NCI-H1105 (cell line): ENCODE measurements at places on chromosomes 11 and 22.
A peak's percentile ranks its signal among the peaks of the same experiment; 100 is the strongest.

GRCh38 chr11:34685864-34686263 lies 65.0 kb downstream of the EHF start:
- DNase-seq, result no peak

GRCh38 chr11:43920598-43921419 lies 21.6 kb upstream of the C11orf96 start:
- DNase-seq, result no peak

DNA sequence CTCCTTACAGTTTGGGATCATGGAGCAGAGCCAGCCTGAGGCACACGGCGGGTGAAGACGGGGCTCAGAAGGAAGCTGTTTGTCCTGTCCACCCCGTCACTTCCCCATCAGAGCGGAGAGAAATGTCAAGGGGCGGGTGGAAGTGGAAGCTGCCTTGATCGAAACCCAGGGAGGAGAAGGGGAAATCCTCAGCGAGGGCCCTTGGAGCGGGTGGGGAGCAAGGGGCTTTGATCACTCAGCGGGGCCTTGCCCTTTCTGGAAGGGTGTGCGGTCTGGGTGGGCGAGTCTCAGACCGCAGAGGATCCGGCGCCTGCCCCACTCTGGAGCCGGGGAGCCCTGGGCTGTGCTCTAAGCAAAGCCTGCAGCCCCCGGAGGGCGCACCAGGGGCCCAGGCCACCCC lies 320.4 kb downstream of the NTM start:
- no peak for DNase-seq

DNA sequence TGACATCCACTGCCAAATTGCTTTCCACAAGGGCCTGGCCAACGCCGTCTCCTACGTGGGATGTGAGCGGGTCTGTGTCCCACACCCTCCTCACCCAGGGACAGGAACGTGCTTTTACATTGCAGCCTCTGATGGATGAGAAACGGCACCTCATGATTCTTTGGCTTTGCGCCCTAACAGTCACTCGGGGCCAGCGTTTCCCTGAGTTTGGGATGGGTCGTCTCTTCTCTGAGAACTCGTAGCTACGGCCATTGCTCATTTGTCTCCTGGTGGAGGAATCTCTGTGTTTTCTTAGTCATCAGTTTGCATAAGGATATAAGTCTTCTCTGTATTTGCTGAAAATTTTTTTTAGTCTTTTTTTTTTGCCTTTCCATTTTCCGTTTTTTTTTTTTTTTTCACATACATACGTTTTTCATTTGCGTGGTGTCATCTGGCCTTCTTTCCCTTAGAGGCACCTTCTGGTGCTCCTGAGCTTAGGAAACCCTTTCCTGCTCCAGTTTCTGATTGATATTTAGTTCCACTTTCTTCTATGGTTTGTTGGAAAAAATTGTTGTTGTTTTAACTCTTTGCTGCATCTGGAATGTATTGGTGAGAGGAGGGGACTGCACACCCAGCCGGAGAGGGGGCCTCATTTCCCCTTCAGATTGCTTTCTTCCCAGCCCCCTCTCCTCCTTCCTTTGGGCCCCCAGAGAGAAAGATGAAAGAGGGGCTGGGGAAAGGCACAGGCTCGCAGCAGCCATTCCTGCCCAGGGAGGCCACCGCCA lies 12.0 kb downstream of the TNNT3 start:
- DNase-seq, result no peak

DNA sequence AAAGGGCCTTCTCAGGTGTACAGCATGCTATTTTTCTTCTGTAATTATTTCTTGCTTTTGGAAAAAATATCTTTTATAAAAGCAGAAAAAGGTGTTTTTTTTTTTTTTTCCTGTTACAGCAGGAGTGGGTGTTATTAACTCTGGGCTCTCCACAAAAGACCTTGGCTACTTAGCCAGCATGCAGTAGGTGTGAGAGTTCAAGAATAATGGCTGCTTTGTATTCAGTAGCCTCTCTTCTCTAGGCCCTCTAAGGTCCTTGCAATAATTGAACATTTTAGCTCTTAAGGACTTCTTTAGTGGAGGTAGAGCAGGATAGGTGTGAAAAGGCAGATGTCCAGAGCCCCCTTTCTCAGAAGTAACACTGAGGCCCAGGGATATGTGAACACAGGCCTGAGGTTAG lies 3.4 kb downstream of the ELF5 start:
- DNase-seq, result no peak

DNA sequence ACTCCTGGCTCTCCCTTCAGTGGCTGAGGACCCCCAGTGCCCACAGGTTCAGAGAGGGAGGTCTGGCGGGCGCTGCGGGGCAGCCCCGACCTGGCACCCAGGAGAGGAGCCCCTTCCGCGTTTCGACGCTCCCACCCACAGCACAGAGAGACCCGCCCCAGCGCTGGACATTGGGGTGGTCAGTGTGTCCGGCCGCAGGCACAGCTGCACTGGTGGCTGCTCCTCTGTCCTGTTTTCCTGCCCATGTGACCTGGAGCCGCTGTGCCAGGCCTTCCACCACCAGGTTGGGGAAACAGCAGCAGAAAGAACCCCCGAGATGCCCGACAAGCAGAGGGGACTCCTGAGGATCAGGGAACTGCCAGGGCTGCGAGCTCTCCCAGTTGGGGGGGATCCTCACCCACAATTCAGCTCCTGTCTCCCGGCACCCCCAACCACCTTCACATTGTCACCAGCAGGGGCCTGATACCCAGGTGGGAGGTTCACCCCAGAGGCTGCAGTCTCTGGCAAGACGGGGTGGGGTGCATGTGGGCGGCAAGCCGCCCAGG lies 13.6 kb downstream of the KRTAP5-5 start:
- no peak for DNase-seq

DNA sequence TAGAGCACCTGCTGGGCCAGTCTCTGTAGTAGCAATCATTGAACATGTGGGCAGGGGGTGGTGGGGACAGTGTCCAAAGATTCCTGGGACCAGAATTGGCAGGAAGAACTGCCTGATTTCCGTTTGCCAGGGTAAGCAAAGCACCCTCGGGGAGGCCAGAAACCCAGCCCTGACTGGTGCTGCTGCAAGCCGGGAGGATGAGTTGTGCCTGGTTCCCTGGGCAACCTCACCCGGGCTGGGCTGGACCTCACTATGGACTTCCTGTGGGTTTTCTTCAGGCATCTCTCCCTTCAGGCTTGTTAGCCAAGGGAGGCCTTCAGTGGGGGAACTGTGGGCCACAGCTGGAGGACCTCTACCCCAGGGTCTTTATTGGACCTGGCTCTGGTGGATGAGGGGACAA lies 8.0 kb upstream of the POU2F3 start:
- DNase-seq, result no peak

- no peak for DNase-seq
Observed at GRCh38 chr11:120778685-120779490, 245.0 kb upstream of the TBCEL start.

- no peak for DNase-seq
Observed at GRCh38 chr11:109970516-109971183, 122.5 kb upstream of the ZC3H12C start.

DNA sequence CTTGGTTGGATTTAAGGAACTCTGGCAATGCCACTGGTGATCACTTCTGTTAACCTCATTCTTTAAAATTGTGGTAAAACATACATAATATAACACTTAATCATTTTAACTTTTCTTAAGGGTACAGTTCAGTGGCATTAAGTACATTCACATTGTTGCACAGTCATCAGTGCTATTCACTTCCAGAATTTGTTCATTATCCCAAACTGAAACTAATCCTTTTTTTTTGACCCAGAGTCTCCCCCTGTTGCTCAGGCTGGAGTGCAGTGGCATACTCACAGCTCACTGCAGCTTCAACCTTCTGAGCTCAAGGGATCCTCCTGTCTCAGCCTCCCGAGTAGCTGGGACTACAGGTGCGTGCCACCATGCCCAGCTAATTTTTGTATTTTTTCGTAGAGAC lies 10.6 kb downstream of the ELF5 start:
- DNase-seq, result no peak

DNA sequence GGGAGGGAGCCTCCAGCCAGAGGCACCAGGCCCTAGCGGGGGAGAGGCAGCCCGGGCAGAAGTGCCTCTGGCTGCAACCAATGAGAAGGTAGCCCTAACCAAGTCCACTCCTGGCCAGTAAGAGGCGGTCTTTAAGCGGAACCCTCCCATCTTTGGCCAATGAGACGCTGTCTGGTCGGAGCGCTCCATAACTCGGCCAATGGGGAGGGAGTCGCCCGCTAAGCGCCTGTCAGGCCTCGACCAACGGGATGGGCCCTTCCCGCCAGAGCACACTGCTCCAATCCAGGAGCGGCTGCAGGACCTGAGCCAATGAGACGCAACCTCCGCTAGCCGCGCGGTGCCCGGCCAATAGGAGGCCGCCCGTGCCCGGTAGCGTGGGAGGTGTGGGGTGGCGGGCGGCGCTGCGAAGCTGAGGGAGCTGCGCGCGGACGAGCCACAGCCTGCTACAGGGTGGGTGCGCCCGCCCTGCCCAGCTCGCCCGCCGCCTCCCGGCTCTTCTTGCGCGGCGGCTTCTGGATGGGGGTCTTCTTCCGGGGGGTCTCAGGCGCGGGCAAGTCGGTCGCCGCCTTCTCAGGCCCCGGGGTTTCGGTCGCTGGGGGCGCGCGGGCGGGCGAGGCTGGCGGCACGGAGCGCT lies 12.6 kb downstream of the SCARF2 start:
- no peak for DNase-seq

- no peak for DNase-seq
Observed at GRCh38 chr11:22903782-22904181, 43.5 kb upstream of the CCDC179 start.

DNA sequence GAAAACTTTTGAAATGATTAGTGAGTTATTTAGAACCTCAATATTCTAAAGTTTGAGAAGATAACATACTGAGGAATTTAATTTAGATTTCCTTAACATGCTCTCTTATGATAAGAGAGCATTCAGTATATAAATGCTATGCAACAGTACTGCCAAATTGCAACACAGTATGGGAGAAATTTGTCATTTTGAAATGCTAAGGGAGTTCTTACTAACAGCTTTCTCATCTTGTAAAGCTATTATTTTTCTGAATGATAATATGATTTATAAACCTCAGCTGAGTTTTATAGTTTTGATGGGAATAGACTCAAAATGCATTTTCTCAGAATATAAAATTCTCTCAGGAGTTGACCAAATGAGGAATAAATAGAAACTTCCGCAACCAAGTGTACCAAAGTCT lies 108.4 kb downstream of the SPON1 start:
- no peak for DNase-seq

DNA sequence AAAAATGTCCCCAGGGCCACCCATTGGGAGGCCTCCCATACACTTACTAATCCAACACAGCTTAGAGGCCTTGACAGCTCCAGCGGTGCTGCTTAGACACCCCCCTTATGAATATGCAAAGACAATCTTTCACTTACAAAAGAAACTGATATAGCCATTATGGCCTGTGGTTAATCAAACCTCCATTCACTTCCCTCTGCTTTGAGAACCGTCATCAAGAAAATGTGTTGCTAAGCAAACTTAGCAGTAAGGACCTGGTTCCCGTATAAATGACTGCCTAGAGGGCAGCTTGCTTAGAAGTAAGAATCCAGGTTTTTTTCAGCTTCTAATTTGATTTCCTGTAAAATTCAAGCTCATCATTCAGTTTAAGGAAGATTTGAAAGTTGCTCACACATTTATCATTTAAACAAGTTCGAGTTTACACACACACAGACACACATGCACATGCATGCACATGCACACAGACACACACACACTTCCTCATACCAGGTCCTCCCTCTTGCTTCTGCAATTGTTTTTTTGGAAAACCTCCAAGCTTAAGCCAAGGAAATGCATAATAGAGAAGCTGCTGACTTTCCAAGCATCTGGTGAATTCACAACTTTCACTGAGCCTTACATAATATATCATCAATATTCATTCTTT lies 137.7 kb upstream of the BLID start:
- DNase-seq, result no peak

DNA sequence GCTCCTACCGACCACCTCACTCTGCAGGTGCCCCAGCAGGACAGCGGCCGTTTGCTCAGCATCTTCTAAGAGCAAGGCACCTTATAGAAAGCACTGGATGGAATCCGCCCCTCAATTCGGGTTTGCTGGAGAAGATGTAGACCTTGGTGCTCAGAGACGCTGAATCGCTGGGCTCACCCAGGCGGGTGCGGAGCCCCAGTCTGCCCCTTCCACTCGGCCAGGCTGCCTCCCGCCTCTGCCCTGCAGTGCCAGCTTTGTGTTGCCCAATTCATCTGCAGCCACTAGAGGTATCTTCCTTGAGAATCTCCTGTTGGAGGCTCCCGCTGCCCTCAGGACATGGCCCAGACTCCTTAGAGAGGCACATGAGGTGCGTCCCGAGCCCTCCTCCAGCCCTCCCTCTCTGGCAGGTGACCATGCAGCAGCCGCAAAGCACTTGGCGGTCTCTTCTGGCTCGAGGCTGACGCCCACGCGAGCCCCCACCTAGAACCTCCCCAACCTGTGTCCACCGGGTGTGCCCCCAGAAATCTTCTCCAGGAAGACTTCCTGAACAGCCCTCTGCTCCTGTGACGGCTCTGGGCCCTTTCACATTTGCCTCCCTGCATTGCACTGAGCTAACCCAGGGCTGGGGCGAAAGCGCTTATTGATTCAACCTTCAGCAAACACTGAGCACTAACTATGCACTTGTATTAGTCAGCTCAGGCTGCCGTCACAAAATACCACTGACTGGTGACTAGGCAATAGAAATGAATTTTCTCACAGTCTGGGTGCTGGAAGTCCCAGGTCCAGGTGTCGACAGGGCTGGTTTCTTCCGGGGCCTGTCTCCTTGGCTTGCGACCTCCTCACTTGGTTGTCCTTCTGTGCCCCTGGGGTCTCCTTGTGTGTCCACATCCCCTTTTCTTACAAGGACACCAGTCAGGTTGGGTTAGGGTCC lies 117.5 kb downstream of the WNT7B start:
- no peak for DNase-seq

DNA sequence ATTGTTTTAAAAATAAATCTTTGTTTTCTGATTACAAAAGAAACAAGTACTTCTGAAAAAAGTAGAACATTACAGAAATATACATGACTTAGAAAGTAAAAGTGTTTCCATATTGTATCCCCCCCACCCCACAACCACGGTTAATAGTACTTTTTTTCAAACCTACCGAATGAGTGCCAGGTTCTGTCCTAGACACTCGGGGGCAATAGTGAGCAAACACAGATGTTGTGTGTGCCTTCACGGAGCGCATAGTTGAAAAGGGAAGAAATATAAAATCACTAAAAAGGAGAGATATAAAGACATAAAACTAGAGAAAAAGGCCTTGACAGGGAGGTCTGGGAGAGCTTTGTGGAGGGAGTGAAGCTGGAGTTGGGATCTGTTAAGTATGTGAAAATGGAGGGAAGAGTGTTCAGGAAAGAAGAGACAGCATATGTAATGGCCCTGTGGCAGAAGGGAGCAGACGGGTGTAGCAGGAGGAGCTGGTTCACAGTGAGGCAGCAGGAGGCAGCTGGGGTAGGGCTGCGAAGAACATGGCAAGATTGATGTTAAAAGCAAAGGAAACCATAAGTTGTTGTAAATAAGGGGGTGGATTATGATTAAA lies 42.1 kb upstream of the ALX4 start:
- no peak for DNase-seq

DNA sequence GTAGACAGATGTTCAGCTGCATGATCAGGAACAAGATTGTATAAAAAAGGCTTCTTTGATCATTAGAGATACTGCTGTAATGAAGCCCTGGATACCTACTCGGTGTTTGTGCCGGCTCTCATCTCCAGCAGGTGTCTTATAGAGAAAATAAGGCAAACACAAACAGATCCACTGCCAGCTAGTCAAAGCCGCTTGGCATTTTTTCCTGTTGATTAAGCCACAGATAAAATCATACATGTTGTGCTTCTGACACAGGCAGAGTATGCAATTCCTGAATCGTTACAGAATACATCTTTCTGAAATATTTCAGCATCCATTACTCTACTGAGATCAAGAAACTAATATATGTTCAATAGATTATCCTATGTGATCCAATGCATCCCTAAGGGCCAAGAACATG lies 206.9 kb downstream of the CADM1 start:
- DNase-seq, result peak; percentile 34
